ENCODE measurements at places on chromosomes 13 and 19. TPM values are rescaled to one million over a fixed set of nuclear protein-coding genes. Genes with fewer than 3 reads are reported as not detected.

DNA sequence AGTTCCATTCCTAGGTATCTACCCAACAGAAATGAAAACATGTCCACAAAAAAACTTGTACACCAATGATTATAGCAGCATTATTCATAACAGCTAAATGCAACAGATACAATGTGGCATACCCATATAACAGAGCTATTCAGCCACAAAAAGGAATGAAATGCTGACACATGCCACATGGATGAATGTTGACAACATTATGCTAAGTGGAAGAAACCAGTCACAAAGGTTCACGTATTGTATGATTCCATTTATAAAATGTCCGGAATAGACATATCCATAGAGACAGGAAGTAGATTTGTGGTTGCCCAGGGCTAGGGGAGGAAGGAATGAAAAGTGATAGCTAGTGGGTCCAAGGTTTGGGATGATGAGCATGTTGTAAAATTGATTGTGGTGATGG is 10.8 kb downstream of the CRYL1 start:
- no peaks in the 10 kb centered on the region for H3K27me3 ChIP-seq
- peaks cover 25% of the 10 kb centered on the region for H3K36me3 ChIP-seq
- no peak overlapping the region for H3K4me3 ChIP-seq

DNA sequence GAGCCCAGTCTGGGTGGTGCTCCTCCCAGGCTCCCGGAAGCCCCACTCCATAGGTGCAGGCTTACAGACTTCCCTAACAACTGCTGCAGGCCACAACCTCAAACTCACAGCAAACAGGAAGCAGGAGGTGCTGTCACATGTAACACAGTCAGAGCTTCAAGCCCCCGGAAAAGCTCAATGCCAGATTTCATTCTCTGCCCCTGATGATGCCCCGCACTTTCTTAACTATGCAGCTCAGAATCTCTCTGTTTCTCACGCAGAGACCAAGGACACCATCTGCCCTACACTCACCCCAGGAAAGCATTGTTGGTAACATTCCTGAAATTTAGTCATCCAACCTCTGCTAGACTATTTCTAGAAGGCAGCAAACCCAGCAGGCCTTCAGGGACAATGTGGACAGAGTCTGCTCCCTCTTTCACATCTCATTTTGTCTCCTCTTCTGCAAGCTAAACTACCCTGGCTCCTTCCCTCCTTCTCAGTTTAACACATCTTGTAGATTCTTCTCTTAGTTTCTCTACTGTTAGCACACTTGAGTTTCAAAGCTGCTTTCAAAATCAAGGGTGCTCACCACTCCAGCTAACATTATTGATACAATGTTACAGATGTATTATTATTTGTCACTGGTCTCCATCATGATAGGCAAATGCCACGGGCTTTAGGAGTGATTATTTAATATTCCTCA is 162.5 kb downstream of the KCTD12 start:
- H3K4me1 ChIP-seq, result no peaks in the 10 kb centered on the region
- no peak overlapping the region for H3K27ac ChIP-seq
- H3K27me3 ChIP-seq, result no peaks in the 10 kb centered on the region
- DNase-seq, result peak; percentile 12
- H3K36me3 ChIP-seq, result no peaks in the 10 kb centered on the region

DPF1 gene
- not detected for total RNA-seq

GRCh38 chr13:76646946-76647345 is 239.3 kb downstream of the KCTD12 start:
- H3K27ac ChIP-seq, result no peak overlapping the region
- no peaks in the 10 kb centered on the region for H3K4me1 ChIP-seq
- no peak for DNase-seq
- no peaks in the 10 kb centered on the region for H3K36me3 ChIP-seq

GRCh38 chr19:49635530-49636232 is 4.3 kb downstream of the RRAS start:
- DNase-seq, result no peak
- H3K4me1 ChIP-seq, result peaks cover 14% of the 10 kb centered on the region
- H3K36me3 ChIP-seq, result peaks cover 11% of the 10 kb centered on the region
- peak overlapping the region; percentile 2 for H3K27ac ChIP-seq

Data from psoas muscle (tissue), 8 donors.